Transverse colon (tissue), 4 donors: ENCODE measurements at places on chromosomes 6 and 20. TPM values are rescaled to one million over a fixed set of nuclear protein-coding genes. Genes with fewer than 3 reads are reported as not detected.

- no peak for DNase-seq
Measured at GRCh38 chr6:66508433-66508832, 801.4 kb upstream of the EYS start.

DNA sequence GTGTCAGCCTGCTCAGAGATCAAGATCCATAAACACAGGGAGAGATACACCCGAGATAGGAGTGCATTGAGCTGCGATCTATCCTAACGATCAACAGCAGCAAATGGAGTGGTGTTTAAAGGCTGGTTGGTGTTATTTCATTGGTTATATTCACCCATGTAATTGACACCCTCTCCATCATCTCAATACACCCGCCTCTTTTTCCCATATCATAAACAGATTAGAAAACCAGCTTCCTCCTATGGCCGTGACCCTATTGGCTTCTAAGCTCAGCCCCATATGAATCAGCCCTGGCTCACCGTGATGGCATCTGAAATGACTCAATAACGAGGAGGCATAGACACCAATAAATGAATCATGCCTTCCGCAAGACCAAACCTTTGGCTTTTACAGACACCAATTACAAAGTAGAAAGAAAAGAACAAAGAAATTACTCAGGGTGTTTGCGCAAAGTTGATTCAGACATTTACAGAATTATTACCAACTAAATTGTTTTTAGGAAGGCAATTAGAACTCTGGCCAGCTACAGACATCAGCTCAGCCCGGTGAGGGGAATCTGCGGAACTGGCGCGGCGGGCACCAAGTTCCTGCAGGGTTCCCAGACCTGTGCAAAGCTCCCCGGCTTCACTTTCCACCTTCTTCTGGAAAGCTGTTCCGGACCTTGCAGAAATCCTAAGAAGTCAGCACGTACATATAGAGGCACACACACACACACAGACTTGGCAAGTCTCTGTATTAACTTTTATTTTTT lies 11.5 kb downstream of the PMEPA1 start:
- peak; percentile 77 for DNase-seq

DNA sequence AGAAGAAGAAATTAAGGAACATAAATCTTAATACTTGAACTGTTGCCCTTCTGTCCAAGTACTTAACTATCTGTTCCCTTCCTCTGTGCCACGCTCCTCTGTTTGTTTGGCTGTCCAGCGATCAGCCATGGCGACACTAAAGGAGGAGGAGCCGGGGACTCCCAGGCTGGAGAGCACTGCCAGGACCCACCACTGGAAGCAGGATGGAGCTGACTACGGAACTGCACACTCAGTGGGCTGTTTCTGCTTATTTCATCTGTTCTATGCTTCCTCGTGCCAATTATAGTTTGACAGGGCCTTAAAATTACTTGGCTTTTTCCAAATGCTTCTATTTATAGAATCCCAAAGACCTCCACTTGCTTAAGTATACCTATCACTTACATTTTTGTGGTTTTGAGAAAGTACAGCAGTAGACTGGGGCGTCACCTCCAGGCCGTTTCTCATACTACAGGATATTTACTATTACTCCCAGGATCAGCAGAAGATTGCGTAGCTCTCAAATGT lies 17.1 kb downstream of the IRF4 start:
- no peak for DNase-seq

DNA sequence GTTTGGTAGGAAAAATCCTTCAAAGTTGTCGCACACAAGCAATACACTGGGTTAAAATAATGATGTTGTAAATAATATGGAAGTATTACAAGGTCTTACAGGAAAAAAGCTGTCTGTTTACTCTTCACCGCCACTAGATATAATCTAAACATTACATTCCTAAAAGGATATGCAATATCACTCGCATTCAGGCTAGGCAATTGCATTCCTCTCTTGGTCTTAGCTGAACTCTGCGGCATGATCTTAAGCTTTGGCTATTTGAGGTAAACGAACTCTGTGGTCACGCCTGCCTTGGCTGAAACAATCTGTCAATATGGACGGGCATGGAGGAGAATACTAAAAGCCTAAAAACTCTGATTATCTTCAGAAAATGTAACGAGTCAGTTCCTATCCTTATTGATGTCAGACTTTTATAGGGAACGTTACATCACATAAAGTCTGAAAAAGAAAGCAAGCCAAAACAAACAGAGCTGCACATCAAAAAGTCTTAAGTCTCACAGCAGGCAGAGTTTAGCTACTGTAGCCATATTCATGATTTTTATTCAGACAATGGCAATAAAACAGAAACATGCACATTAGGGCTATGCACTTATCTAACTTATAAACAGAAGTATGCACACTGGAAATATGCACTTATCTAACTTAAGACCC lies 30.8 kb upstream of the FILIP1 start:
- DNase-seq, result no peak

- DNase-seq, result no peak
Measured at GRCh38 chr6:170545405-170545804, 7.7 kb downstream of the PSMB1 start.

- DNase-seq, result no peak
Measured at GRCh38 chr6:161884782-161885181, 610.9 kb upstream of the AGPAT4 start.

DNA sequence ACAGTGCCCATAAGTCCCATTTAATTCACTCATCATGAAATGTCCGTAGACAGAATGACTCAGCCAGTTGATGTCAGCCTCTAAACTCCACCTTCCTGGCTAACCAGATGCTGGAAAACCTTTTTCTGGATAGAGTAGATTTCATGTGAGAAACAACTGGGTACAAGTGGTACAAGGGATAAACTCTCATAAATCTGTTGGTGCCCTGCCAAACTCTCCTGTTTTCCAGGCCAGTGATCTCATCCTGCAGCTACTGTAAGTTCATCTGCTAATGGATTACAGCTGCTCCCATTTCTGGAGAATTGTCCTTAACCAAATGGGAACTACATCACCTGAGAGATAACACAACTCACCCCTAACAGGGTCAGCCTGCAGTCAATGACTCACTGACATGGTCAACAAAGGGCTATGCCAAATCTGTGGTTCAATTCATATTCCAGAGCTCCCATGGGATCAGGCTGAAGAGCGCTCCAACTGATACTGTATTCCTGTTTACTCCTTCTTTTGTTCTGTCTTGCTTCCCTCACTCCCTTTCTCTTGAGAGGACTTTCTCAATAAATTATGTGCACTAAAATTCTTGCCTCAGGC lies 210.1 kb upstream of the HDDC2 start:
- DNase-seq, result no peak

- no peak for DNase-seq
Measured at GRCh38 chr6:52305948-52306767, 21.6 kb upstream of the MCM3 start.

- DNase-seq, result no peak
Measured at GRCh38 chr20:33675136-33675959, 1.1 kb upstream of the NECAB3 start.

- no peak for DNase-seq
Measured at GRCh38 chr20:16541226-16541625, 32.0 kb downstream of the KIF16B start.

GRCh38 chr6:139330306-139330705 lies 38.5 kb upstream of the TXLNB start:
- no peak for DNase-seq

DNA sequence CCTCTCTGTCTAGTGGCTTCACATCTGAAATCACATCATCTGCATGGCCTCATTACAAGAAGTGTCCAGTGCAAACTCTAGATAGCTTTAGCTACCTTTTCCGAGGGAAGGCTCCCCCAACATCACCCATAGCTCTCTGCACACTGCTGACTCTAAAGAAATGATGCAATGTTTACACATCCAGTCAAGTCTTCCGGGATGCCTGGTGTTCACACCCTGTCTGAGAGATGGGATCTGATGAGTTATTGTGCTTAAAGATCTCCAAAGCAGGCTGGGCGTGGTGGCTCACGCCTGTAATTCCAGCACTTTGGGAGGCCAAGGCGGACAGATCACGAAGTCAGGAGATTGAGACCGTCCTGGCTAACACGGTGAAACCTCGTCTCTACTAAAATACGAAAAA lies 404.6 kb upstream of the IRAK1BP1 start:
- DNase-seq, result no peak

DNA sequence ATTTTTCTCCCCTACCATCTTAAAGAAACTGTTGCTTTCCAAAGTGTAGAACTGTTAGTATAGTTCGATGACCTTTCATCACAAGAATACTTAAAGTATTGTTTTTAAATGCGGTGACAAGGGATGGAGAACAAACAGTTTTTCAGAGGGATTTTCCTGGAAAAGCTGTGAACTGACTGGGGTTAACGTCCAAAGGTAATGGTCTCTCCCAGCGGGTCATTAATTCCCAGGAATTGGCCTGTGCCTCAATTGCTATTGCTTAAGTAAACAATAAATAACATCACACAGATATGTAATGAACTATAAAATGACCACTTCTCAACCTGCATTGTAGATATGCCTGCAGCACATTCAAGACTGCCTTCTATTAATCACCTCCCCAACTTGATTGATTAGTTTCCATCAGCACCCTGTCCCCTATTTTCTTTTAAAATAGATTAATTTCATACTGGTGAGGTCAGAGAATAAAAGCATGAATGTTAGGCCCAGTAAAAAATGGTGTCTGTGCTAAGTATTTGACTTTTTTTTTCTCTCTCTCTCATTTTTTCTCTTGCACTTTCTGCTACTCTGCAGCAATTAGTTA lies 268.2 kb downstream of the SAMD5 start:
- DNase-seq, result no peak

- no peak for DNase-seq
Measured at GRCh38 chr6:101558712-101559111, 165.2 kb downstream of the GRIK2 start.

DNA sequence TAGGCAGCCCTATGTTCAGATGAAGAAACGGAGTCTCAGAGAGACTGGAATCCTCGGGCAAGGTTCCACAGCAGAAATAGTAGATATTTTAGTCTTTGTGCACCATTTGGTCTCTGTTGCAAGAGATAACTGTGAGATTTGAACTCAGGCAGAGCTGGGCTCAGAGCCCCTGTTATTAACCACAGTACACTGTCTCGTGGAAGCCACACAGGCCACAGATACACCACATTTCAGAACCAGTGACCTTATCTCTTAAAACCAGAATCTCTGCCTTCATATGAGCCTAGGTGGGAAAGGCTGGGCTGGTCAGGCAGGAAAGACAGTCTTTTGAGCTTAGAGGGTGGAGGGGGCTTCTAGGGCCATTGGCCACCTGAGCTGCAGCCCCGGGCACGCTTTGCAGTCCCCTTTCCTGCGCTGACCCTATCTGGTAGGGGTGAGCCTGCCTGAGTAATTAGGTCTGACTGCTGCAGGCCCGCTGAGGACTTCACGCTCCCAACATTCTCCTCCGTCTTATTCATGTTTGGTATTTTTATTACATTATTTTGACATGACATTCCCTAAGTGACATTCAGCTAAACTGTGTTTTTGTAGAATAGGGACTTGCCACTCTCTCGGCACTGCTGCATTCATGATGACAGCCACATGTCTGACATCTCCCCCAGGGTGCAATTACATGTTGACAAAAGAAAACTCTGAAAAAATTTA lies 71.1 kb downstream of the KCNB1 start:
- no peak for DNase-seq

GRCh38 chr6:1906014-1906413 lies 296.3 kb downstream of the FOXC1 start:
- DNase-seq, result no peak

GRCh38 chr20:14407336-14407735 lies 69.9 kb upstream of the FLRT3 start:
- DNase-seq, result no peak

DNA sequence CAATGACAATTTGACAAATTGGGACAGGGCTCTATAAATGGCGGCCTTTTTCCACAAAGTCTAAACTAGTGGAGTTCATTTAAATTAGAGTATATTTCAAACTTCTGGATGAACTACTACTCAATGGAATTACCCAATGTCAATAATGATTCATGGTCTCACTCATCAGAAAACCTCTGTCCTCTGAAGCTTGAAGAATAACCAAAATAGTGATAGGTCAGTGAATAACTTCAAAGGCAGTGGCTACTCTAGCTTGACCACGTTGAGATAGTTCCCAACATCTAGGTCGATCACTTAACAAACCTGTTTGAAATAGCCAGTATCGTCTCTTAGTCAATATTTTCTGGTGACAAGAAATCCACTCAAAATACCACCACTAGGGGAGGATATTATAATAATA lies 197.6 kb downstream of the HDGFL1 start:
- no peak for DNase-seq

- DNase-seq, result no peak
Measured at GRCh38 chr6:87053312-87053711, 41.6 kb downstream of the CGA start.

- no peak for DNase-seq
Measured at GRCh38 chr6:127717384-127717783, 140.4 kb downstream of the C6orf58 start.

GRCh38 chr20:59938696-59939051 lies 1.4 kb downstream of the PPP1R3D start:
- peak; percentile 26 for DNase-seq

DNA sequence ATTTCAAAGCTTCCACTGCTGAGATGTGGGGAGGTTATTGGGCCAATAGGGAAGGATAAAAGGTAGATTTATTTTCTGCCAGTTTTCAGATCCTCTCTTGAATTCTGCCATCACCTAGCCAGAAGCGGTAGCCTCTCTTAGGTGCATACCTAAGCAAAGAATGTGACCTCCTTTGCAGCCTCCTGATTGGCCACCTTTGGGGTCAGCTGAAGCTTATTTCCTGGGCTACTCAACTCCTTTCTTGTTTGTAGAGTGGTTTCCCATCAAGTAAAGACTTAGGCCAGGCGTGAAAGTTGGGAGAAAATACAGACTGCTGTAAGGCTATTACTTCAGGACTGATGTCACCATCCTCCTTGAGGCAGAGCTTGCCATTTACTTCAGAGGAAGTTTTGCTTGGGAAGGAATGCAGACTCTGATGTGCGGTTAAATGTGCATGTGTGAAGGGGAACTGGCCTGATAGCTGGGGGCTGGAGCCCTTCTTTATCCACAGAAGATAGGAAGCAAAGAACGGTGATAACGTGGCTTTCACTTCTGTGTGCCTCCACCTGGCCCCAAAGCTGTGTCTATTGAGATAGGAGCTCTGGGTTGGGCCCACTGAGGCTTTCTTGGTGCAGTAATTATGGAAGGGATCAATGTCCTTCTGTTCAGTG lies 70.1 kb downstream of the TRMT11 start:
- no peak for DNase-seq

The SMLR1 gene
- total RNA-seq, result not detected

The OPRM1 gene
- not detected for total RNA-seq

The MOXD1 gene
- total RNA-seq, result 8.3 TPM

The BTNL2 gene
- total RNA-seq, result not detected

The MEI4 gene
- total RNA-seq, result not detected

The SYTL3 gene
- total RNA-seq, result 2.7 TPM

The KCNG1 gene
- total RNA-seq, result 3.8 TPM

The NEU1 gene
- total RNA-seq, result 21.1 TPM

The SIRPA gene
- total RNA-seq, result 25.4 TPM

The RBM24 gene
- total RNA-seq, result 4.8 TPM
